ENCODE measurements at places on chromosomes 7 and 10. TPM values are rescaled to one million over a fixed set of nuclear protein-coding genes. Genes with fewer than 3 reads are reported as not detected.

The CUZD1 gene
- 0.30 TPM for total RNA-seq

The INMT gene
- total RNA-seq: 0.30 TPM

The SAP25 gene
- total RNA-seq: not detected

The OGDHL gene
- total RNA-seq: 0.14 TPM

The VAX1 gene
- total RNA-seq: not detected

The XRCC2 gene
- total RNA-seq: 0.30 TPM

The ZNF37A gene
- 12.8 TPM for total RNA-seq

The C10orf95 gene
- not detected for total RNA-seq

The NACAD gene
- total RNA-seq: 7.4 TPM

The GIMAP4 gene
- 0.59 TPM for total RNA-seq

The CRYGN gene
- not detected for total RNA-seq

The CALCR gene
- total RNA-seq: not detected

The VWDE gene
- 0.30 TPM for total RNA-seq
